ENCODE measurements at places on chromosomes 13 and 19. TPM values are rescaled to one million over a fixed set of nuclear protein-coding genes. Genes with fewer than 3 reads are reported as not detected.

GRCh38 chr19:52297601-52298364, 814 bp downstream of the ZNF480 start:
- peak; percentile 3 for DNase-seq

DNA sequence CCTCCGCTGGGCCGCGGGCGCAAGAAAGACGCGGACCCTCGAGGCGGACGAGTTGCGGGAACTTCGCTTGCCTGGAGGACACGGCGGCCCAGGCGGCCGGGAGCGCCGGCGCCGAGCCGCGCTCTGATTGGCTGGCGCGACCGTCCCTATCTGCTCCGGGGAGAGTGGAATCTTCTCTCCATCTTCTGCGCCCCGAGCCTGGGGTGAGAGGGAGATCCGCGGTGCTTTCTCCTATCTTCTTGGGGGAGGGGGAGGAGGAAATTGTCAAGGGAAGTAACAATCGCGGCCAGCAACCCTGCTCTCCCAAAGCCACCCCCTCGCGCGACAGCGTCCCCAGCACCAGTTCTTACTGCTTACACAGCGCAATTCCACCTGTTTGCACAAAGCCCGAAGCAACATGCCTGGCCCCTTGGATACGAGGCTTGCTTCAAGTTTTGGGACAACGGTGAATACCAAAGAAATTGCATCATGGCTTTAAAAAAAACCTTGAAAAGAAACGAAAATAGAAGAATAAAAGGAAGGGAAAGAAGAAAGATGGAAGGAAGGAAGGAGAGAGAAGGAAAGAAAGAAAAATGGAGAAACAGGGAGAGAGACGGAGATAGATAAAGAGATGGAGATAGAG, 4.8 kb downstream of the SOX21 start:
- DNase-seq: no peak

- no peak for DNase-seq
Measured at GRCh38 chr19:53161123-53161522, 2.3 kb upstream of the ZNF347 start.

DNA sequence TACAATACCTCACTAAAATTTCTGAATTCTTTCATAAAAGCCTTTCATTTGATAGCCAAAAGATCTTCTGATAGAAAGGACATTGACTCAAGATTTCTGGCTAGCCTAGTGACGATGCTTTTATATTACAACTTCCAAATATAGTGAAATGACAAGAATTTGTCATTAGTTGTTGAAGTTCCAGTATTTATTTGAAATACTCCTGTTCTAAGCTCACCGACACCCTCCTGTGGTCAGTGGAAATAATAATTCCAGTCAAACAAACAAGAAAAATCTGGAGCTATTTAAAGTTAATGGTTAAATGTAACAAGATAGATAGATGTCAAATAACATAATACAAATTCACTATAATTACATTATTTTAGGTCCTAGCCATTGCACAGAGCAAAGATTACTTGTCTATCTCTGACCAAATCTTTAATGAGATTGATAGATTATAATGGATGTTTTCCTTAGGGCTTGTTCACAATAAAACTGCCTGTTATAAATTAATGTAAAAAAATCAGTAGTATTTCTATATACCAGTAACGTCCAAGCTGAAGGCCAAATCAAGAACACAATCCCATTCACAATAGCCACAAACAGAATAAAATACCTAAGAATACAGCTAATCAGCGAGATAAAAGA, 195.5 kb downstream of the RGCC start:
- DNase-seq: peak; percentile 88

DNA sequence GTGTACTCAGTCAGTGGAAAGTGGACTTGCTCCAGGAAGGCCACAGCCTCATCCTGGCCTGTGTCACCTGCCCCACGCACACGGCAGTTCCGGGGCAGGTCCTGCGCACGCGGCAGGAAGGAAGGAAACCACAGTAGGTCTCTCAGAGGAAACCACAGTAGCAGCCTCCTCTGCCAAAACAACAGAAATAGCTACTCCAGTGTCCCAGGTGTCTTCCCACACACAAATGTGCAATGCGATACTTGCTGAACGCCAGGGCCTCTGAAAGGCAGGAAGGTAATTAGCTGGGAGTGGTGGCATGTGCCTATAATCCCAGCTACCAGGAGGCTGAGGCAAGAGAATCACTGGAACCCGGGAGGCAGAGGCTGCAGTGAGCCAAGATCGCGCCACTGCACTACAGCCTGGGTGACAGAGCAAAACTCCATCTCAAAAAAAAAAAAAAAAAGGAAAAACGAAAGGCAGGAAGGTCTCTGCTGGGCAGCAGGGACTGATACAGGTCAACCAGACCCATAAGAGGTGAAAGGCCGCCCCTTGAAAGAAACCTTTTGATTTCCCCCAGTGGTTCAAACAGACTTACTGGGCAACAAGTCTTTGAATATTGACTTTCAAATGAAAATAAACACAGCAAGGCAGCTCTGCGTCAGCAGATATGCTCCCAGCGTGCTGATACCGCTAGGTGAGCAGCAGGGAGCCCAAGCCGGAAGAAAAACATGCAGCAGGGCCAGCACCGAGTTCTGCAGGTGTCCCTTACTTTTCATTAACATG, 49.5 kb downstream of the CRYL1 start:
- DNase-seq: no peak

DNA sequence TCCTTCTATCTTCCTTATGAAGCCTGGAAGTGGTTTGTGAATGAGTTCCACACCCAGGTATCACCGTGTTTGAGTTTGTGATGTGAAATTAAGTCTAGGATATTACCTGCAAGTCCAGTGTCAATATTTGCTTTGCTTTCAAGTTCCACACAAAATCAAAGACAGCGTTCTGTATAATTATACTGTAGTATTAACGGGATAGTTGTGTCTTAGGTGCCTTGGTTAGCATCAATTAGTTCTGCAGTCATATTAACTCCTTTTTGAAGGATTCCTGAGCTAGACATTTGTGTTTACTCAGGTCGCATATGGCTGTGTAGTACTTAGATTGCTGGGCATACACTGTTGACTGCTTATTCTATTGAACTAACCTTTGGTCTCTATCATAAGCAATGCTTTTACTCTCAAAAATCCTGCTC, 54.4 kb downstream of the ERCC5 start:
- no peak for DNase-seq

DNA sequence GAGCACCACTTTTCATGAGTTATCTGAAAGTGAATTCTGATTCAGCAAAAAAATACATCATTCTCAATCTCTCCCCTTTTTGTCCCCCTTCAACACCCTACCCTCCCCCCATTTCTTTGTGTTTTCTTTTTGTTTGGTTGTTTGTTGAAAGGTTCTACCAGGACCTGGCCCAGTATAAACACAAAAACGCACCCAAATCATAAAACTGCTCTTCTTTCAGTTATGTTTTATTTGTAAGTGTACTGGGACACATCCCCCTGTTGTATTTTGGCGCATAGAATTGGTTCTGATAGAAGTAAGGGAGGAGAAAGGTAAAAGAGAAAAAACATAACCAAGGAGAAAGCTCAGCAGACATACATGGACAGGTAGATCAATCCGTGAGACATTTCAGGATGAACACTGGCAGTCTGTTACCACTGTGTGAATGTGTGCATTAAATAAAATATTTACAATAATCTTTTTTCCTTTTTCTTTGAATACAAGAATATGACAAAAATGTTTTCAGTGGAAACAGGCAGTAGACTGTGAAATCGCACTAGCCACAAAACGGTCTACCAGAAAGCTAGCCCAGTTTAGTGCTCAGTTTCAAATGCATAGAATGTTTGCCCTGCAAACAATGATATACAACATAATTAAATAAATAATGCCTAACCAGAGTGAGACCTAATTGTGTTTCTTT, 4.2 kb downstream of the POU4F1 start:
- DNase-seq: no peak

DNA sequence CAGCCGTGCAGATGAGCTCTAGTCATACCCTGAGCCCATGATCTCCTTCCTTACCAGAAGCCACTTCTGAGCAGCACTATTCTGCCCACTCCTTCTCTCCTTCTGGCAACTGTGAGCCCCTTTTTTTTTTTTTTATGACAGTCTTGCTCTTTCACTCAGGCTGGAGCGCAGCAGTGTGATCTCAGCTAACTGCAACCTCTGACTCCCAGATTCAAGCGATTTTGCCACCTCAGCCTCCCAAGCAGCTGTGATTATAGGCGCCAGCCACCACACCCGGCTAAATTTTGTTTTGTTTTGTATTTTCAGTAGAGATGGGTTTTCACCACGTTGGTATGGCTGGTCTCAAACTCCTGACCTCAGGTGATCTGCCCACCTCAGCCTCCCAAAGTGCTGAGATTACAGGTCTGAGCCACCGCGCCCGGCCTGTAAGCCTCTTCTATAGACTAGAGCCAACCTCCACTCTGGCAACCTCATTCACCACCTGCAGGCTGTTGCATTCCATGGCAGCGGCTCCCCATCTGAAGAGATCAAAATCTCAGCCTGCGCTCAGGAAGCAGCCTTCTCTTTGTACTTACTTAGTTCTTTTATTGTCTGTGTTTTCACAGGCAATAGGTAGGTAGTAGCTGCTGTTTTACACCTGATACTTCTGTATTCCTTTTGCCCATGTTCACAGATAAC, 34.8 kb upstream of the NDFIP2 start:
- no peak for DNase-seq

- DNase-seq: no peak
Measured at GRCh38 chr13:26721251-26722121, 39.1 kb downstream of the GPR12 start.

GRCh38 chr19:16446724-16447368, 24.9 kb downstream of the EPS15L1 start:
- peak; percentile 99 for DNase-seq

DNA sequence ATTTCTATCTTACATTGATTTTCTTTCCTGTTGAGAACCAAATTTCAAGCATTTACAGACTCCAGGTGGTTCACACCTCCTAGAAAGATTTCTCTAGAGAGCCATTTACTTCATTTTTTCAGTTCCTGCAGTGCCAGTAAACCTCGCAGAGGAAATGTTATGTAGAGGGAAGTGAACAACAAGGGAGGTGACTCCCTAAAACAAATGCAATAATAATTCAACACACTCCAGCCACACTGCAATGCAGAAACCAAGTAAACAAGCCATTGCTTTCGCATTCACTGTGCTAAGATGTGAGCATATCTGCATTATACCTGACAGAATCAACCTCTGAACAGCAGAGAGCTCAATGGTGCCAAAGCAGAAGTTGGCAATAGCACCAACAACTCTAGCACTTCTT, 215.1 kb downstream of the RBM26 start:
- DNase-seq: no peak

- no peak for DNase-seq
Measured at GRCh38 chr19:4319067-4319718, 14.8 kb downstream of the FSD1 start.

The SEMA6B gene
- total RNA-seq: 166 TPM

The PSG5 gene
- not detected for total RNA-seq

The ZNF837 gene
- 1.4 TPM for total RNA-seq

The ZNF628 gene
- total RNA-seq: 9.0 TPM

The TTC9B gene
- not detected for total RNA-seq

The FSD1 gene
- 26.0 TPM for total RNA-seq
